ENCODE measurements at places on chromosomes 7 and 10.

GRCh38 chr7:6479067-6479466, 31.3 kb upstream of the DAGLB start:
- no peak for DNase-seq

- no peak for DNase-seq
These were observed 43.5 kb downstream of the NHLRC2 start for GRCh38 chr10:113897693-113898618.

DNA sequence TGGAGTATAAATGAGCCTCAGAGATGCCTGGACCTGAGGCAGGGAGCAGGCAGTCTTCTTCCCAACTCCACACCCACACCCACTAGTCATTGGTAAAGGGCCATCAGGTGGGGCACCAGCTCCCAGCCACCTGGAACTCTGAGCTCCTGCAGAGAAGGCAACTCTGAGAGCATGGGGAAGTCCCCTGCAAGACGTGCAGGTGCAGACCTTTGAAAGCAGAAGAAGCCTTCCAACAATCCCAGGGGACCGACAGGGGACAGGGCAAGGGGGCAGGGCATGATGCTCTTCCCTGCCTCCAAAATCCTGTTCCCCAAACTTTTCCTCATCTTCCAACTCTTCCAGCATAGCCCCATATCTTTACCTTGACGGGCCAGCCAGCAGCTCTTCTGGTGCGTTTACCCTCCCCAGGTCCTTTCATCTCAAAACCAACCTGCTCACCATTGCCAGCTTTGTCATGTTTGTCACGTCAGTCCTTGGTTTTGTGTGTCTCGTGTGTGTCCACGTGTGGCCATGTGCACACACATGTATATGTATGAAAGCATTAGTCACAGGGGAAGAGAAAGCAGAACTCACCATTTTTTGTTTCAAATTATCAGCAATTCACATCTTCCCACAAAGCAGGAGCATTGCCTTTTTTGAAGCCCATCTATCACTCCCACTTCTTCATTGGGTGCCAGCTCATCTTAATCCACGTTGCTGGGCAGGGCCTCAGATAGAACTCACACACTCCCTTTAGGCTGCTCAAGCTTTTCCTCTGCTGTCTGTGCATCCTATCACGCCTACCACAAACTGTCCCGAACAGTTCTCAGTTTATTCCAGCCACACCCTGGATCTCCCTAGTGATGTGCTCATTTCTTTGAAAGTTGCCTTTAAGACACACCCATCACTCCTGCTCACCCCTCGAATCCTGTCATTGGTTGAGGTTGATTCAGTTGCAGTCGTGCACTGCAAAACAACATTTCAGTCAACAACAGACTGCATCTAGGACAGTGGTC, 41.0 kb upstream of the AMPH start:
- no peak for DNase-seq

GRCh38 chr10:112145263-112145662, 38.3 kb downstream of the GPAM start:
- no peak for DNase-seq

DNA sequence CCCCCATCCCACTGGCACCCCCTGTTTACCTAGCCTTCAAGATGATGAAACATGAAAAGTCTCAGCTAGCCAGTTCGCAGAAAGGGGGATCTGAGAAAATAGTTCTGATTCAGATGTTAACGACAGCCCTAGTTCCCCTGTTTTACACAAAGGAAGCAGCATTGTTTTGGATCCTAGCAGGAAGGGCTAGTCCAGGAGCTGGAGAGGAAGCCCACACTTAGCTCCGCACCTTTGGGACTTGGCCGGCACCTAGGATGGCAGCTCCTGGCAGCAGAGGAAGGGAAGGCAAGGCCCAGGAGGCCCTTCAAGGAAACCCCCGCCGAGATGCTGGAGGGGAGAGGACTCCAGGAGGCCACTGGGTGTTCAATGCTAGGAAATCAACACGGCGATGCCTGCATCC, 29.0 kb upstream of the MGMT start:
- no peak for DNase-seq

DNA sequence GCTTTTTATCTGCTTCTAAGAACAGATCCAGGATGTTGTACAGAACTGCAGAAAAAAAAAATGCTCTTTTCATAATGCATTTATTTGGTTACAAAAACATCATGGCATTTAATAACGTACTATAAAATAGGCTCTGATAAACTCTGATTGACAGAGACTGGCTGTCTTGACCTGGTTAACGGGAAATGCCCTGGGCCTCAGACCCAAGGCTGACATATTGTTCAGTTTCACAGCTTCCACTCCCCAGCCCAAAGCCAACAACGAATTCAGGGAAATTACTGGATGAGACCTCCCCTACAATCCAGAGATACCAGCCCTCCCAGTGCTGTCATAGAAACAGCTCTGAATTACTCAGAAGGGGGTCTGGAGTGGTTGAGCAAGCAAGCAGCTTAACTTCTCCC, 260.1 kb downstream of the CREB5 start:
- no peak for DNase-seq

DNA sequence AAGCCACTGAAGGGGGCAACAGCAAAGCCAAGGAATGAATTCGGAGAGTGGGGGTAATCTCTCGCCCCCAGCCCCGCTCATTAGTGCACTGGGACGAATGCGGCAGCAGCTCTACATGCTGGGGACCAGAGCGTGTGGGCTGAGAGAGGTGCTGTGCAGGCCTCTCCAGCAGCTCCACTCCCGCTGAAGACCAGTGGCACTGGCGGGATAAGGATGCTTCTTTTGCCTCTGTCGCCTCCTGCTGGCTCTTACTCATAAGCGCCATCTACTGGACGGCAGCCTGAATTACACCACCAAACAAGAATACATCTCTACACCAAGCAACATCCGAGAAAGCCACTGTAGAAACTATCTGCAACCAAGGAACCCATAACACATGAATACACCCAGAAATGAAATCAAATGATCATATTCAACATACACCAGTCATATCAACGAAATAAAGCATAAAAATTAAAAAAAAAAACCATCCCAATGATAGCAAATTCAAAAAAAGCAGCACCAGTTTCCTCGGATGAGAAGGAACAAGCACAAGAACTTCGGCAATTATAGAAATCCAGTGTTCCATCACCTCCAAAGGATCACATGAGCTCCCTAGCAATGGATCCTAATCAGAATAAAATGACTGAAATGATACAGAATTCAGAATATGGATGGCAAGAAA, 79.0 kb upstream of the TMEM168 start:
- DNase-seq, result peak; percentile 55

DNA sequence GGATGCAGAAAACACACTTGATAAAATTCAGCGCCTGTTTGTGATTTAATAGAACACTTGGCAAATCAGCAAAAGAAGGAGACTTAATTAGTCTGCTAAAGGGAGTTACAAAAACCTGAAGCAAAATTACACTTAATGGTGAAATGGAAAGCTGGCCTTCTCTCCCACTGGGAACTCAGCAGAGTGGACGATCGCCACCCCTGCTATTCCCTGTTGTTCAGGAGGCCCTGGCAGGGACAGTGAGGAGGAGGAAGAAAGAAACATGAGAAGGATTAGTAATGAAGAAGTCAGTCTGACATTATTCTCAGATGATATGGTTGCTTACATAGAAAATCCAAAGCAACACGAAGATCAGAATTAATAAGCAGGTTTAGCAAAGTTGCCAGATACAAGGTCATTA, 5.6 kb upstream of the KNDC1 start:
- no peak for DNase-seq

- DNase-seq, result no peak
These were observed 2.1 kb downstream of the CYP2W1 start for GRCh38 chr7:985127-985416.

GRCh38 chr10:34655286-34656170, 159.6 kb downstream of the PARD3 start:
- DNase-seq, result peak; percentile 33

GRCh38 chr7:133888061-133888930, 238.8 kb upstream of the LRGUK start:
- no peak for DNase-seq

DNA sequence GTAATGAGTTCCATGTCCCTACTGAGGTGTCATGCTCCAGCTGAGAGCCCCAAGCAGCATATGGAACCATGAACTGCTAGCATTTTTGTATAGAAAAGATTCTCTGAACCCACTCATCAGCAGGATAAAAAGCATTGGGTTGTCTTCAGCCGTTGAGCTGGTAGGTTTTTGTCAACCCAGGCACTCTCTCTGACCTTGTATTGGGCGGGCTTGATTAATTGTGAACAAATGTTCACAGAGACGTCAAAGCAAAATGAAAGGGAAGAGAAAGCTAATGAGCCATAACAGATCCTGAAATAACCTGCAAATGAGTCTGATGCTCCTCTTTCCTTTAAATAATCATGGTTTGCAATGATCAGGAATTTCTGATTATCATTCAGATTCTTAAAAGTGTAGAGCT, 924.7 kb upstream of the CELF2 start:
- DNase-seq, result no peak

- DNase-seq, result no peak
These were observed 596.4 kb upstream of the GHITM start for GRCh38 chr10:83542774-83543411.
